ENCODE measurements at places on chromosomes 5 and 9. TPM values are rescaled to one million over a fixed set of nuclear protein-coding genes. Genes with fewer than 3 reads are reported as not detected.

Gene TRAF1
- total RNA-seq = 10.0 TPM

Gene GABRA1
- not detected for total RNA-seq

Gene C9orf50
- total RNA-seq = not detected

Gene SLC34A3
- not detected for total RNA-seq

Gene SLC34A1
- not detected for total RNA-seq

Gene GRIA1
- not detected for total RNA-seq

Gene GOLGA1
- 25.1 TPM for total RNA-seq

Gene SHISAL2B
- not detected for total RNA-seq

Gene SHOC1
- 0.16 TPM for total RNA-seq

Gene PCDHGB3
- total RNA-seq = 3.2 TPM

Gene MORN5
- total RNA-seq = 1.4 TPM

Gene GTF2H2
- 39.5 TPM for total RNA-seq

Gene PCDHAC2
- total RNA-seq = 4.0 TPM

Gene UGT3A2
- total RNA-seq = 0.44 TPM

Gene HCN1
- not detected for total RNA-seq

Gene GCNT4
- total RNA-seq = 17.8 TPM

Gene SIMC1
- total RNA-seq = 25.7 TPM

Gene PROB1
- 2.4 TPM for total RNA-seq

Gene RANBP17
- 29.3 TPM for total RNA-seq

Gene SLC25A48
- total RNA-seq = not detected

Gene TRIO
- total RNA-seq = 216 TPM

Gene CARTPT
- not detected for total RNA-seq

Gene PCDHGA9
- total RNA-seq = 8.9 TPM

Gene BARHL1
- not detected for total RNA-seq

Gene TOR2A
- 9.9 TPM for total RNA-seq

Gene PAEP
- total RNA-seq = not detected

Gene EGFLAM
- total RNA-seq = 3.7 TPM

Gene SLC30A5
- 56.9 TPM for total RNA-seq

Gene EXD3
- total RNA-seq = 43.0 TPM

Gene CDC14B
- 42.0 TPM for total RNA-seq

Gene INPP5E
- total RNA-seq = 13.5 TPM

Gene DMRTA1
- 0.99 TPM for total RNA-seq

All from ureter (tissue), 1 donor.